AG08396 (cell line): ENCODE measurements at places on chromosomes 1 and 21.
A peak's percentile ranks its signal among the peaks of the same experiment; 100 is the strongest.

- DNase-seq: peak; percentile 30
These were observed 76.2 kb upstream of the KAZN start for GRCh38 chr1:14522077-14522925.

- DNase-seq: no peak
These were observed 301.4 kb upstream of the ADAMTS5 start for GRCh38 chr21:27268290-27268689.

GRCh38 chr1:44636688-44637598 is 37.3 kb downstream of the TMEM53 start:
- no peak for DNase-seq

DNA sequence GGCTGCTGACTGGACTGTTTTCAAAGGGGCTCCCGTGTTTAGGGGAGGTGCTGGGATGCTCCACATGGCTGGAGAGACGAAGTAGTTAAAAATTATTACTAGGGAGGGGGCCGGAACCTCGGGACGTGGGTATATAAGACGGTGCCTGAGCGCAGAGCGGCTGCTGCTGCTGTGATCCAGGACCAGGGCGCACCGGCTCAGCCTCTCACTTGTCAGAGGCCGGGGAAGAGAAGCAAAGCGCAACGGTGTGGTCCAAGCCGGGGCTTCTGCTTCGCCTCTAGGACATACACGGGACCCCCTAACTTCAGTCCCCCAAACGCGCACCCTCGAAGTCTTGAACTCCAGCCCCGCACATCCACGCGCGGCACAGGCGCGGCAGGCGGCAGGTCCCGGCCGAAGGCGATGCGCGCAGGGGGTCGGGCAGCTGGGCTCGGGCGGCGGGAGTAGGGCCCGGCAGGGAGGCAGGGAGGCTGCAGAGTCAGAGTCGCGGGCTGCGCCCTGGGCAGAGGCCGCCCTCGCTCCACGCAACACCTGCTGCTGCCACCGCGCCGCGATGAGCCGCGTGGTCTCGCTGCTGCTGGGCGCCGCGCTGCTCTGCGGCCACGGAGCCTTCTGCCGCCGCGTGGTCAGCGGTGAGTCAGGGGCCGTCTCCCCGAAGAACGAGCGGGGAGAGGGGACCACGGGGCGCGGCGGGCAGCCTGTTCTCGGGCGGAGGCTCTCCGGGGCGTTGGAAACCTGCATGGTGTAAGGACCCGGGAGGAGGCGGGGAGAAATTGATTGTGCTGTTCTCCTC is at the start of gene CHODL:
CHODL (plus strand) TSS at position 163 of the 793 bp plus-strand sequence; CDS start at position 554, 391 bp downstream.
- no peak for DNase-seq

- no peak for DNase-seq
These were observed 56.6 kb upstream of the PPP2R5A start for GRCh38 chr1:212228591-212229119.

DNA sequence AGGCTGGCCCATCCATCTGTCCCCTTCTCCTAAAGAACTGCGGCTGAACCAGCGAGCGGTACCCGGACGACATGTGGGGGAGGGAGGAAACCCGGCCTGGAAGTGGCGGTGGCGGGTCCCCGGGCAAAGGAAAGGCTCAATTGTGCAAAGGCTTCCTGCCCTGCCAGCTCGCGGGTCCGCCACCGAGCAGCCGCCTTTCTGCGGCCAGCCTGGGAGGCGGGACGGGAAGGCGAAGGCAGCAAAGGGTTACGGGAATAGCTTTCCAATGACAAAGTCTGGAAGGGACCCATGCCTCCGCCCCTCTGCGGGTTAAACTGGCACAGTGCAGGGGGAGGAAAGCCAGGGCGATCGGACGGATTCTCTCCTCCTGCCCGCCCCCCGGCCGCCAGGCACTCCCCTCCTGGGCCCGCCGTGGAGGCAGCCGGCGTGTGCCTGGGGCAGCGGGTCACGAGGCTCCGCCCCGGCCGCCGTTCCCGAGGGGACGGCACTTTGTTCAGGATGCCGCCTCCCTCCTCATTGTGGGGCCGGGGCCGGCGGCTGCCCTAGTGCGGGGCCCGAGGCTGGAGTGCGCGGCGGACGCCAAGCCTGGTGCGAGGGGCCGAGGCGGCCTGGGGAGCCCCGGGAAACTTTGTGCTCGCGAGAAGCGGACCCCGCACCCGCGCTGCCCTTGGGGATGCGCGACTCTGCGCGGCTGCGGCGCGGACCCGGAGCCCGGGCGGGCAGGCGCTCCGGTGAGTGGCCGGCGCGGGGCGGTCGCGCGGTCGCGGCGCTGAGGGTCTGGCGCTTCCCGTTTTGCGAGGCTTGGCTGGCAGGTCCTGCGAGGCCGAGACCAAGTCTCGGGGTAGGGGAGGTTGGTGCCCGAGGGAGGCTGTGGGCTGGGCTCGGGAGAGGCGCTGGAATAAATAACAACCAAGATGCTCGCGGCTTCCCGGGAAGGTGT is at the start of gene NAV1:
NAV1 (plus strand) TSS at position 516 of the 940 bp plus-strand sequence. CDS start 83,758 bp downstream, outside the sequence.
- DNase-seq: peak; percentile 89

DNA sequence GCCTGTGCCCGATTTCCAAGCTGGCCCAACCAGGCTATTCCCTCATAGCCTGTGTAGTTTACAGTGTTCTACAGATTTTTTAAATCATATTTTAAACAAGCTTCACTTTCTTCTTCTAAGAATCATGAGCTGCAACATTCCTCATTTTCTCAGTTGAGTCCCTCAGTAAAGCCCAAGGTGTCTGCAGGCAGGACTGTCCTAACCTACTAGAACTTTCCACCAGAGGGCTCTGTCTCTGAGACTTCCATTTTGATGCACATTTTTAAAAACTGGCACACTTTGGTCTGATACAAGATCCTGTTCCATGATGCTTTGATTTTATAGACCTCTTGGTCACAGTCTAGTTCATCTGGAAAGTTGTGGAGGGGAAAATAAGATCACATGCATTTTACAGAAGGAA is 21.6 kb upstream of the SLAMF6 start:
- peak; percentile 15 for DNase-seq

- peak; percentile 62 for DNase-seq
These were observed 74.3 kb upstream of the CAPZB start for GRCh38 chr1:19559641-19560040.

DNA sequence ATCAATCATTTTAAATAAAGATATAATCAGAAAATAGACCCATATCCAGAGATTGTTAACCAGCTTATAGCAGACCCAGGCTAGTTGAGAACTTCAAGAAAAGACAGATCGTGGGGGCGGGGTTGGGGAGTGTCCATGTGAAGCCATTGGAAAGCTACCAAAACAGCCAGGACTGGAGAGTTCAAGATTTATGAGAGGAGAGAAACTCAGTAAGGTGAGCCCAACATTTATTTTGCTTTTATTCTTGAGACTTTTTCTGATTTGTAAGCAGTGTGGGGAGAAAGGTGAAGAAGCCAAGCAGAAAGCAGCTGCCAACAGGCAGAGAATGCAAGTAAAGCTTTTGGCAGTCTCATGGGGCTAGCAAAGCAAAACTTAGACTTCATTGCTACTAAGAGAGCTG is 179.9 kb downstream of the VPS13D start:
- no peak for DNase-seq

DNA sequence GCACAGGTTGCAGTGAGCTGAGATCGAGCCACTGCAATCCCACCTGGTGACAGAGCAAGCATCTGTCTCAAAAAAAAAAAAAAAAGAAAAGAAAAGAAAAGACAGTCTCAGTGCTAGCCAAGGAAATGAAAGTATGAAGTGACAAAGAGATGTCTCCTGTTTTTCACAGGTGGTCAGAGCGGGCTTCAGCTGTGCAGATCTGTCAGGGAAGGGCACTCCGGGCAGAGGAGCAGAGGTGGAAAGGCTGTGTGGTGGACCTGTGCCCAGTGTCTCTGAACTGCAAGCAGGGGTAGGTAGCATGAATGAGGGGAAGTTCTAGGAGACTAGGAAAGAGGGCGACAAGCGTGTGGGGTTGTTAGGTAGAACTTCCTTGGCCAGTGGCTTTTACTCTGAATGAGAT is 67.5 kb downstream of the CD247 start:
- no peak for DNase-seq

- no peak for DNase-seq
These were observed at the start of gene F13B for GRCh38 chr1:197066719-197067456. Gene F13B, minus strand, starts transcription at chr1:197067260. Its CDS starts 37 bp downstream, at chr1:197067223.

DNA sequence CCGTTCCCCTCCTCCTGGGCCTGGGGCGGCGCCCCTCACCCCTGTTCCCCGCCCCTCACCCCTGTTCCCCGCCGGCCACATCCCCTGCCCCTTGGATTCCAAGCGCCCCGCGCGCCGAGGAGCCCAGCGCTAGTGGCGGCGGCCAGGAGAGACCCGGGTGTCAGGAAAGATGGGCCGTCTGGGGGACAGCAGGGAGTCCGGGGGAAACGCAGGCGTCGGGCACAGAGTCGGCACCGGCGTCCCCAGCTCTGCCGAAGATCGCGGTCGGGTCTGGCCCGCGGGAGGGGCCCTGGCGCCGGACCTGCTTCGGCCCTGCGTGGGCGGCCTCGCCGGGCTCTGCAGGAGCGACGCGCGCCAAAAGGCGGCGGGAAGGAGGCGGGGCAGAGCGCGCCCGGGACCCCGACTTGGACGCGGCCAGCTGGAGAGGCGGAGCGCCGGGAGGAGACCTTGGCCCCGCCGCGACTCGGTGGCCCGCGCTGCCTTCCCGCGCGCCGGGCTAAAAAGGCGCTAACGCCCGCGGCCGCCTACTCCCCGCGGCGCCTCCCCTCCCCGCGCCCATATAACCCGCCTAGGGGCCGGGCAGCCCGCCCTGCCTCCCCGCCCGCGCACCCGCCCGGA is at the start of gene TP73:
TP73 (plus strand) TSS at position 587 of the 618 bp plus-strand sequence. CDS start 29,850 bp downstream, outside the sequence.
- peak; percentile 30 for DNase-seq

- no peak for DNase-seq
These were observed 36.5 kb downstream of the YY1AP1 start for GRCh38 chr1:155651861-155652661.

DNA sequence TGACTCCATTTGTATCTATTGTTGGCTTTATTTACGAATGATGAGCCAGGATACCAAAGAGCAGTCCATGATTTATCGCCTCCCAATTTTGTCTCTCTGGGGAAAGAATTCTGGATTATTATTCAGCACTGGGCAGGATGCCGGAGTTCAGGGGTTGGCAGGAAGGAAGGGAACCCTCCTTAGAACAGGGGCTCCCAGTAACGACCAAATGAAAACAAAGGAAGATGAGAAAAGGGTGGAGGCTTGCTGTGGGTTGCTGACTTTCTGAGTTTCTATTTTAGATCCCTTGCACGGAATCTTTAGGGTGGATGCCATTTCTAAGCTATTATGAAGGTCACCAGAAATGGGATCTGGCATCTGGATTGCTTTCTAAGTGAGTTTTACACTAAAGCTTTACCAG is 231.2 kb upstream of the LYPLAL1 start:
- no peak for DNase-seq

GRCh38 chr1:173733912-173734311 is 19.1 kb downstream of the KLHL20 start:
- DNase-seq: no peak
